ENCODE measurements at places on chromosomes 16 and 17.
A peak's percentile ranks its signal among the peaks of the same experiment; 100 is the strongest.

- peak; percentile 74 for DNase-seq
Observed at GRCh38 chr17:63701868-63702720, 2.2 kb upstream of the LIMD2 start.

GRCh38 chr17:78342449-78343186, 17.3 kb downstream of the SOCS3 start:
- DNase-seq, result no peak

GRCh38 chr17:71757156-71757555, 363.7 kb upstream of the SOX9 start:
- DNase-seq, result no peak

GRCh38 chr16:88956546-88957432, 20.2 kb downstream of the CBFA2T3 start:
- no peak for DNase-seq

GRCh38 chr16:73847090-73847489, 449.5 kb upstream of the PSMD7 start:
- no peak for DNase-seq

GRCh38 chr16:19984135-19984534, 89.6 kb downstream of the GPR139 start:
- DNase-seq, result no peak

- DNase-seq, result no peak
Observed at GRCh38 chr16:84730406-84731106, 30.8 kb downstream of the USP10 start.

DNA sequence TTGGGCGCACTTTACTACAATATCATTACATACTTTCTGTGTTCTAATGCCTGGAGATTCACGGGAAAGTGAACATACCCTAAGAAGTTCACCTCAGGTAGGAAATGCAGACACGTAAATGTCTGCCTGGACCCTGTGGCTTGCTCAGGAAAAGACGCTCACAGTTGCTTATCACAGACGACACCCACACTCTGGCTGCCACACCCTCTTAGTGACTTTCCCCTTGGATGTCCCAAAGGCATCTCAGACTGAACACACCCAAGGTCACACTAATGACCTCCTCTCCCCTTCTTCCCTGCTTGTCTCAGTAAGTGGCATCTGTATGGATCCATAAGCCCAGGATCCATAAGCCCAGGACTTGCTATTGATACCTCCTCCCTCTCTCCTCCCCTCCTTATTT, 32.6 kb downstream of the CDRT15 start:
- no peak for DNase-seq

DNA sequence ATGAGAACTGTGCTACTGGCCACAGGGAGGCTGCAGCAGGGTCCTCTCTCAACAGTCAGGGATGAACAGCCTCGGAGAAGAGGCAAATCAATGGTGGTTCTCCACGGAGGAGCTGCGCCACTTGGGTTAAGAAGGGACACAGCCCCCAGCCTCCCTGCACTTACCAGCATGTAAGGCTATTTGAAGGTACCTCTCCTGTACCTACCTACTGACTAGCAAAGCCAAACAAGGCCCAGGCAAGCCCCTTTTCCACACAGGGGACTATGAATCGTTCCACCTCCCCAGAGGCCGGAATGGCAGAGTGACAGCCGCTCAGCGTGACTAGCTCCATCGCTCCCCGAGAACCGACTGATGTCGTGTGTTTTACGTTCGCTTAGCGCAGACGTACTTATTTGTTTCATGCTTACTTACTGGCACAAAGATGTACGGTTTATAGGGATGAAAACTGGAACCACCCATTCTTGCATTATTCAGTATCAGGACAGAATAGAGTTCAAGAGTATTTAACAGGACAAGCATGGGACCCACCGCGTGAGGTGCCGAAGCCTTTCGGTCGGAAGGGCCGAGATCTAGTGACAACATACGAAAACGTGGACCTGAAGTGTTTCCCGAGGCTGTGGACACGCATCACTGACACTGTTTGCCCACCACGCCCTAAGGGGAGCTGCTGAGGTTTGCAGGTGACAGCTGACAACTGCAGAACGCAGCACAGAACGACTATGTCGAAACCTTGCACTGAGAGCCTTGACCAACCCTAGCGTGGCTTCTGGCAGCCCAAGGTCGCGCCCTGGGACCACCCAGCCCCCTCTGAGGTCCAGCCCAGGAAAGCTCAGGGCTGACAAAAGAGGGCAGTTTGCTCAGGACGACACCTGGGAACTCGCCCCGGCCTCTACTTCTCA, 1.0 kb downstream of the TEPSIN start:
- peak; percentile 35 for DNase-seq

DNA sequence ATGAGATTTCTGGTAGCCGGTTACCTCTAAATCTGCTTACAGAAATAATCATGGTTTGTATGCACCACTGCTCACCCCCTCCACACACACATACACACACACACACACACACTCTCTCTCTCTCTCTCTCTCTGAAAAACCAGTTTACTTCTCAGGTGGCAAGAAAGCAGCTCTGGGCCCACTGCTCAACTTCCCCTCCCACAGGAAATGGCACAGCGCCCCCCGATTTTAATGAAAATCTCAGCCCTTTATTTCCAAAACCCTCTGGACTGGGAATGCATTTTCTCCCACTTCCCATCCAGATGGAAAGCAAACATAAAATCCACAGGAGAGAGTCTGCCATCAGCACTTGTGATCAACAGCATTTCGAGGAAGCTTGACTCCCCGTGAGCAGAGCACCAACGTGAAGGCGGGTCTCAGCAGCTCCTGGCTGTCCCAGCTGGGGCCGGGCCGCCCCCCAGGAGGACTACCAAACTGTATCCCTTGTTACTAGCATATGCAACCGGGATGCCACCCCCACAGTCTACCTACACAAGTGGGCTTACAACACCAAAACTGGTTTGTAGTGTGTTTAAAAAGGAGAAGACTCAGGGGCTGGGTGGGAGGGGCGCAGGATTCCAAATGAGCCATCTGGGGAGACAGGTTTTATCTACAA, 121.1 kb downstream of the SLC39A11 start:
- DNase-seq, result no peak

GRCh38 chr17:60065136-60065535, 13.6 kb downstream of the HEATR6 start:
- no peak for DNase-seq

DNA sequence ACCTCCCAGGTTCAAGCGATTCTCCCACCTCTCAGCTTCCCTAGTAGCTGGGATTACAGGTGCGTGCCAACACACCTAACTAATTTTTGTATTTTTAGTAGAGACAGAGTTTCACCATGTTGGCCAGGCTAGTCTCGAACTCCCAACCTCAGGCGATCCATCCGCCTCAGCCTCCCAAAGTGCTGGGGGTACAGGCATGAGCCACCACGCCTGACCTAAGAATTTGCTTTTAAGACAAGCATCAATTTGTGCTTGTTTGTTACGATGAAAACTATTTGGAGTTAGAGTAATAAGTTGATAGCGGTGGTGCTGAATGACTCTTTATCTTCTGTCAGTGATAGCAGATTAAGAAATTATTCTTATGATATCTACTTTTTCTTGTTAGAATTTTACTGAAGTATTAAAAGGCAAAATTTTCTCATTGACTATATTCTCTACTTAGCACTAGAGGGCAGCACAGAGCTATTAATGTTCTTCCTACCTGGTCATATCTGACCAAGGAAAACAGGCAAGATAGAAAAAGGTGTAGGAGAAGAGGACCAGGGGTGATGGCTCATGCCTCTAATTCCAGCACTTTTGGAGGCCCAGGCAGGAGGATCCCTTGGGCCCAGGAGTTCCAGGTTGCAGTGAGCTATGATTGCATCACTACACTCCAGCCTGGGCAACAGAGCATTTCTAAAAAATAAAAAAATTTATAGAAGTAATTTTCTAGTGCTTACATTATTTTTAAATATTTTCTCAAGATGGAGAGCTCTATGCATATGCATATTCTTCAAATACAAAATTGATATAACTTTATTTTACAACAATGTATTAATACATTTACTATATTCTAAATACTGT, 24.5 kb downstream of the STXBP4 start:
- peak; percentile 49 for DNase-seq

DNA sequence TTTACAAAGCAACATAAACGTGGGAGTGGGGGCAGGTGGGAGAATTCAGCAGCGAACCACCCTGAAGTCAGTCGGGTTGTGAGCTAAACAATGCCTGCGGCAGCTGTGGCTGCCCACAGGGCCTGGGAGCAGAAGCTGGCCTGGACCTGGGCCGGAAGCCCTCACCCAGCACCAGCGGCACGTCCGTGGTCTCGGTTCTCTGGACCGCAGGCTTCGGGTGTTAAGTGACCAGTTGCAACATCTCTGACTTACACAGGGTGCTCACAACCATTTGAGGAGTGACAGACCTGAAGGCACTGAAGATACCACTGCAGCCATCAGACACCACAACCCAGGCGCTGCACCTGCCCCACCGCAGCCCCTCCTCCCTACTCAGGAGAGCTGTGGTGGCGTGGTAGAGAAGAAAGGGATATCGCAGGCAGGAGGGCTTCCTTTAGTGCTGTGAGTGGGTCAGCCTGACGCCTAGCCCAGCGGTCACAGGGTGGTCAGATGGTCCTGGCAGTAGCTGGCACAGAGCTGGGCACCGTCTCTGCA, 33.8 kb downstream of the CBFA2T3 start:
- DNase-seq, result no peak

DNA sequence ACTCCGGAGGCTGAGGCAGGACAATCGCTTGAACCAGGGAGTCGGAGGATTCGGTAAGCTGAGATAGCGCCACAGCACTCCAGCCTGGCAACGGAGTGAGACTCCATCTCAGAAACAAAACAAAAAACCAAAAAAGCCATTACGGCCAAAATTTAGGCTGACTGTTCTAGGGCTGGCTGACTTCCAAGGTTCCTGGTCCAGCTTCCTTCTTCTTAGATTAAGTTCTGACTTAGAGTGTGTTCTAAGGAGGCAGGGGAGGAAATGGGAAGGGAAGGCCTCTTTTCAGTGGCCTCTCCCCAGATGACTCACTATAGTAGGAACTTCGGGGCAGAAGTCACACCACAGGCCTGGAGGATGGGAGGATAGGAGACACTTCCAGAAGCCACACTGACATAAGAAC, 27.7 kb upstream of the CLEC18B start:
- no peak for DNase-seq

- no peak for DNase-seq
Observed at GRCh38 chr17:20781260-20781659, 201.7 kb downstream of the CDRT15L2 start.

DNA sequence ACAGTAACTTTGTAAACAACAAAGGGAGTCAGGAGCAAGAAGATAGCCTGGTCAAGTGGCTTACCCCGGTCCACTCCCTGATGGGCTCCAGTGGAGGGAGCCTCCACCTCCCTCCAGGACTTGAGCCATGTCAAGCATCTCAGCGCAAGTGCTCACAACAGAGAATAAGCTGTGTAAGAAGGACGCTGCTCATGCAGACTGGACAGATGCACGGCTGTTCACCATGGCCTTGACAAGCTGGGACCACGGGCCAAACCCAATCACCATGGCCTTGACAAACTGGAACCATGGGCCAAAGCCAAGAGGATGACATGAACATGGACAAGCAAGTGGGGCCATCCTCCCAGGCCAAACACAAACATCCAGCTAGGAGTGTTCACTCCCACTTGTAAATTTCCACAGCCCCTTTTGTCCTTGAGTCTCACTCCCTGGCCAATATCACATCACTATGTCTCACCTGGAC, 3.4 kb upstream of the PITPNM3 start:
- DNase-seq, result no peak

GRCh38 chr17:31523862-31524730, 132.6 kb downstream of the RAB11FIP4 start:
- no peak for DNase-seq

GRCh38 chr16:15950161-15950854, 892 bp downstream of the ABCC1 start:
- DNase-seq, result peak; percentile 85

DNA sequence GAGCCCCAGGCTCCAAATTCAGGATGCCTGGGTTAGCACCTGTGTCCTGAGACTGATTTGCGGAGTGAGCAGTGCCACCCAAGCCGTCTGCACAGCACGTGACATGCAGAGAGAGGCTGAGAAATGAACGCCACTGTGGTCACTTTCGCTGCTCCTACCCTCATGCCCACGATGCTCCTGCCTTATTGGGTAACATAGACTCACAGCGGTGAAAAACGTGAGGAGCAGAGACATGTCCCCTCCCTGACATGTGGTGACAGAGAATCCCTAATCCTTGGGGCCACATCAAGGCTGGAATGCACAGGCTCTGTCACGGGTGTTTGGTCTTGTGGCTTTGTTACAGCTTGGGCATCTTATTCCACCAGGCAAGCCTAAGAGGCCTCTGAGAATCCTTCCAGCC, 52.1 kb upstream of the CACNG5 start:
- no peak for DNase-seq

DNA sequence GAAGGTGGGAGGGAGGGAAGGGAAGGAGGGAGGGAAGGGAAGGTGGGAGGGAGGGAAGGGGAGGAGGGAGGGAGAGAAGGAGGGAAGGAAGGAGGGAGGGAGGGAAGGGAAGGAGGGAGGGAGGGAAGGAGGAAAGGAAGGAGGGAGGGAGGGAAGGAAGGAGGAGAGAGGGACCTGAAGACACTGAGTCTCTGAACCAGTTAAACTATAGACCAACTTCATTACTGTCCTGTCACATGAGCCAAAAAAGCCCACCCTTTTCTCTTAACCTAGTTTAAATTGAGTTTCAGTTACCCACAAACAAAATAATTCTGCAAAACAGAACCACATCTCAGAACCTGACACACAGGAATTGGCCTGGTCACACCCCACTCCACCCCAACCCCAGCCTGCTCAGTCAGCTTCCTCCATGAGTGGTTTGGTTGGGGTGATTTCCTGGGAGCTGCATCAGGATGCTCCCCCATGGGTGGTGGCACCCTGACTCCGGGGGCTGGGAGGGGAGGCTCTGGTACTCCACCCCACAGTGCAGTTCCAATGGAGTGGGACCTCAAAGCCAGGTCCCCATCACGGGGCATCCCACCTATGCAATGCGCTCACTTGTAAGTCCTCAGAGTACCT, 4.7 kb upstream of the PRR29 start:
- DNase-seq, result peak; percentile 64

DNA sequence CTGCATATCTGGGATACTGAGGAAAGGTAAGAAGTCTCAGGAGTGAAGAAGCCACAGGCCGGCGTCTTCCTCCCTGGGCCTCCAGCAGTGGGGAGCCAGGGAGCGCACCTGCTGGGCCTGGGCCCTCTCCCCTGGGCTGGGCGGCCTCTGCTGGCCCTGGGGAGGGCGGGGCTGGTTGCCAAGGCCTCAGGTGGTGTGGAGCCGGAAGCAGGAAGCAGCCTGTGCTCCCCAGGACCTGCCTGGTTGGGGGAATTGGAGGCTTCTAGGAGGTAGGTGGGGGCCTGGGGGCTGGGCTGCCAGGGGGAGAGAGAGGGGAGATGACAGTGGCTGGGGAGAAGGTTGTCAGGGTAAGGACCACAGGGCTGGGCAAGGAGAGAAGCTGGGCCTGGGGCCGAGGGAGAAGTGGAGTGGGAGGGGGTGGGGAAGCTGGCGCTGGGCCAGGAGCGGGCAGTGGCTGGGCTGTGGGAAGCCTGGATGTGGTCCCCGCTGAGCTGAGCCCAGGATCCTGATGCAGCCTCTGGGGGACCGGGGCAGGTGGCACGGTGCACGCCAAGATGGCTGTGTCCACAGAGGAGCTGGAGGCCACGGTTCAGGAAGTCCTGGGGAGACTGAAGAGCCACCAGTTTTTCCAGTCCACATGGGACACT, at the start of gene SMIM22:
TSS of gene SMIM22 (plus strand) at position 189 of the 647 bp plus-strand sequence. CDS start at position 555, 366 bp downstream.
- no peak for DNase-seq

Data from CD4-positive, alpha-beta memory T cell (primary cell).